ENCODE measurements at places on chromosomes 4 and X.

DNA sequence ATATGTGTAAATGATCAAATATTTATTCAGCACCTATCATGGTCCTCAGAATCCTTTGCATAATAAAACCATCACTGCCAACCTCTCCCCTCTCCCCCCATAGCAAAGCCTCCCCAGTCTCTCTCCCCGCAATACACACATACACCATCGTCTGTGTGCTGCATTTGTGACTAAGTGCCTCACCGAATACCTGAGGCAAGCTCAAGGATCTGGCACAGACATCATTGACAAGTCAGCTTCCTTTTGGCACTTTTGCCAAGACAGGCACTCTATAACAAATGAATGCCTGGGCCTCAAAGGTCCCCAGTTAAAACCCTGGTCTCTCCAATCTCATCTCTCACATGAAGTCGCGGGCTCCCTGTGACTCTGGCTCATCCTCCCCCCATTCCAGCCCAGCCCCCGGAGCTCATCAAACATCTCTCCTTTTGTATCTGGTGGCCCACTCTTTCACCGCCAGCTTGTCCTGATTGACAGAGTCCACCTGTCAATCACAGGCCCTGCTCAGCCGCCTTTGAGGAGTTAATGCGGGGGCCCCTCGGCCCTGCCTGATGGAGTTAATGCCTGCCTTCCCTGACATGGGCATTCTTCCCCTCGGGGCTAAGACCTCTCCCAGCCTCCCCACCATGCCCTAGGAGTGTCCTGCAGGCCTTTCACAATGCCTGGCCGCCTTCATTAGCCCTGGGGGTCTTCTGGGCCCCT is 135.8 kb upstream of the ATP6AP2 start:
- DNase-seq, result no peak

DNA sequence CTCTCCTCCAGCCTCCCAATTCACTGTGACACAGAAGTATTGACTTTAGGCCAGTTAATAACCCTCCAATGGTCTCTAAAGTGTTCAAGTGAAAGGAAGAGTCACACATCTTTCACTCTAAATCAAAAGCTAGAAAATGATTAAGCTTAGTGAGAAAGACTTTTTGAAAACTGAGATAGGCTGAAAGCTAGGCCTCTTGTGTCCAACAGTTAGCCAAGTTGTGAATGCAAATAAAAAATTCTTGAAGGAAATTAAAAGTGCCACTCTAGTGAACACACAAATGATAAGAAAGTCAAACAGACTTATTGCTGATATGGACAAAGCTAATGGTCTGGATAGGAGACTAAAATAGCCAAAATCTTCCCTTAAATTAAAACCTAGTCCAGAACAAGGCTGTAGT is 687.2 kb downstream of the TRIML1 start:
- no peak for DNase-seq

DNA sequence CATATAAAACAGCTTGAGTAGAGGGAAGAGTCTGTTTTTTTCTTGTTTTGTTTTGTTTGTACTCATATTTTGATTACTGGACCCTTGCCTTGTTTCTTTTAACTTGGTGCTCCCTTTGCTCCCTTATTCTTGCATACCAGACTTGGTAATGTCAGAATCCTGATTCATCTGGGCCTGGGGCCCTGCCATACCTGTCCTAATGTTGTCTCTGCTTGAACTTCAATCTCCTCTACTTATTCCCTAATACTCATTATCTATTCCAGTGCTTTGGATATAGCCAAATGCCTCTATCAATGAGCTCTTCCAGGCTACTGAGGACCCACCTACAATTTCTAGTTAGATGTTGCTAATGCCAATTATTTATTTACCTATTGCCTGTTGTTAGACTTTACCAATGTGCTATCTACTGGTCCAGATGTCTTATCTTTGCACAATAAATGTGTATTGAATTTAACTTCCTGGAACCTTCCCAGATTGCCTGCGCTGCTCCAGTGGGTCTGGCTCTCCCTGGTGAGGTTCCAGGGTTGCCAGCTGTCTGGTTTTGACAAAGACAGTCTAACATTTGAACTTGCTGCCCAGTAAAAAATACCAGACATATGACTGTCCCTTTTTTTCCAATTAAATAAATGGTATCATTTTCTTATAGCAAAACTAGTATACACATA is 64.4 kb upstream of the ACSL4 start:
- no peak for DNase-seq

- no peak for DNase-seq
Observed at GRCh38 chr4:189845145-189845846, 95.4 kb upstream of the FRG1 start.

DNA sequence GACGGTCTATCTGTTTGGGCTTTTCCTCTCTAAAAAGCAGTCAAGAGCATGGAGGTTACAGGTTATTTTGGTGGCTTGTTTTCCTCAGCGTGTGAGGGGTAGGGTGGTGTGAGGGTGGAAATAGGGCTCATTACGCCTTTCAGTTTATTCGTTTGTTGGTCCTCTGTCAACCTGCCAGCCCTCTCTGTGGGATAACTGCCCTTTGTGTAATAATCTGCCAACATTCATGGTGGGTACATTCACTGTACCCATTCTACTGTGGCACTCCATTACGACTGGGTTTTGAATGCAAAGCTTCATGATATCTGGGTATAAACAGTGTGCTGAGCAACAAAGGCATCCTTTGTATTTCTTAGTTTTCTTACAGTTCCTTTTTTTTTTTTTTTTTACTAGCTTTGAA is 136.4 kb downstream of the ADGRL3 start:
- no peak for DNase-seq

Data from posterior cingulate gyrus (tissue), 11 donors.